Right renal pelvis (tissue), 4 donors: ENCODE measurements at places on chromosomes 4 and X.

DNA sequence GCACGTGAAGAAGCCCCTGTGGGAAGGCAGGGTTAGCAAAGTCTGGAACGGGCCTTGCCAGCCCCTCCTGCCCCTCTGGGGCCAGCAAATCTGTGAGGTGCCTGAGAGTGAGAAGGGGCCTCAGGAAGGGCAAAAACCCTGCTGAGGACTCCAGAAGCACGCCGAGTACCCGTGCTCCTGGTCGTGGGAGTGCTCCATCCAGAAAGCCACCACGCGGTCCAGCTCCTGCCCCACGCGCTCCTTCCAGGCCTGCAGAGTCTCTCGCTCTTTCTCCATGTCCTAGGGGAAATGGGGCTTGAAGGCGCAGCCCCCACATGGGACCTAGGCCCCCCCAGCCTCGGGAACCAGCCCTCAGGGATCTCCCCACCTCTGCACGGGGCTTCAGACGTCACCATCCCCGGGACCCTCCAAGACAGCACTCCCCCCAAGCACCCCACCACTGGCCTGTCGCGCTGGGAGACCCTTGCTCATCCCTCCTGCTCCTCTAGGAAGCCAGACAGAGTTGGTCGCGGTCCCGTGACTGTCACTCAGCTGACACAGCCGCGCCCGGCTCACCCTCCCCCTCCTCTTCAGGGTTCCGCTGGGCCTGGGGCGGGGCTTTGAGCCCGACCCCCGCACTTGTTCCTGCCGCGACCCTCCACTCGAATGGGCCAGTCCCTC is at the start of gene RENBP:
Gene RENBP, minus strand, starts transcription at position 504 of the 660 bp plus-strand sequence. Its CDS starts 33 bp downstream, at position 471.
- DNase-seq: no peak

DNA sequence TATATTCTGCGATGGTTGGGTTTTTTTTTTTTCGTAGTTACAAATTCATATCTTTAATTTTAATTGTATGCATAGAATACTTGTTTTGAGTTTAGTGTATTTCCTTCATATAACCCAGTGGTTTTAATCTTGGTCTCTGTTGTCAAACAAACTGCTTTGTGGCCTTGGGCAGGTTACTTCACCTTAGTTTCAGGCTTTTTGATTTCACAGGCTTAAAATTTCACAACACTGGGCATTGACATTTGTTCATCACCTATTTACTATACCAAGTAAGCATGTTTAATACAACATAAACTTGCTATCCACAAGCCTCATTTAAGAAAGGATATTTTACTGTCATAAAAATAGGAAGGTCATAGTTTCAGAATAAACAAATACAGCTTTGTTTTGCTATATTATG is 14.7 kb downstream of the RAPGEF2 start:
- DNase-seq: no peak

DNA sequence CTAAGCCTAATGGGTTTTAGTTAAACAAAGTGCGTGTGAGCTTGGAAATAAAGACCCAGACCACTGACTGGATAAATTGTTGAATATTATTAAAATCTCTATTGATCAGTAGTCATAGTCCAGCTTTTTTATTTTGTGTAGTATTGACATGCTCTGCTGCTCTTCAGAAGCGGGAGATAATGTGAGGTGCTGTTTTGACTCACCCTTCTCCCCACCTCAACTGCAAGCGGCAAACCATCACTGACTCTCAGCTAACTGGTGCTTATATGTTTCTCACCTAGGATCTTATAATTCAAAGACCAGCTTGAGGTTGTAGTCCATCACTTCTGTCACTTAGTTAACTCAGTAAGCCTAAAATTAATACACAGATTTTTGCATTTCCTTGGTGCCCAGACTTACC is 72.2 kb downstream of the COMMD8 start:
- no peak for DNase-seq

DNA sequence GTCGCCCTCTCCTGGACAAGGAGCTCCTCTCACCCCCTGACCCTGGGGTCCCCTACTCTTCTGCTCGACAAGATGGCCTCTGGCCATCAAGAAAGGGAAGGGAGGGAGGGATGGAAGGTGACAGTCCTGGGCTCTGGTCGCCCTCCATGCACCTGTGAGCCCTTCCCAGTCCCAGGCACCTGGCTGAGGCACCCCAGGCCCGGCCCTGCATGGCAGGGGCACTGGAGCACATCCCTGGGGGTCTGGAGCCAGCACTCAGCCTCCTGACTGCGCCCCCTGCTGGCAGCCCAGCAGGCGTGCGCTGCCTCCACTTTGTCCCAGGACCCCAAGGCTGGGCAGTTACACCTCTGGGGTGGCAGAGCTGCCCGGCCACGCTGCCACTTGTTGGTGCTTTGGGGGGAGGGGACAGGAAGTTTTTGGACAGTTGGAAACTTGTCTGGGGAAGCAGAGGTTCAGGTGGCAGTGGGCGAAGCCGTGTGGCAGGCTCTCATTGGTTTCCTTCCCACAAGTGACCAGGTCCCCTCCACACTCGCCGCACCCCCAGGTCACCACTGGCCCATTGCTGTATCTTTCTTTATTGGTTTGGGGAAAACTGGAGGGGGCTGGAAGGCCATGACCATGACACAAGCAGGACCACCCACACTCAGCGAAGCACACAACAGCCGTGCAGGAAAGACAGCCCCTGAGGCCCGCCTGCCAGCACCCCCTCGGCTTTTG is 4.3 kb downstream of the PNCK start:
- DNase-seq: no peak

DNA sequence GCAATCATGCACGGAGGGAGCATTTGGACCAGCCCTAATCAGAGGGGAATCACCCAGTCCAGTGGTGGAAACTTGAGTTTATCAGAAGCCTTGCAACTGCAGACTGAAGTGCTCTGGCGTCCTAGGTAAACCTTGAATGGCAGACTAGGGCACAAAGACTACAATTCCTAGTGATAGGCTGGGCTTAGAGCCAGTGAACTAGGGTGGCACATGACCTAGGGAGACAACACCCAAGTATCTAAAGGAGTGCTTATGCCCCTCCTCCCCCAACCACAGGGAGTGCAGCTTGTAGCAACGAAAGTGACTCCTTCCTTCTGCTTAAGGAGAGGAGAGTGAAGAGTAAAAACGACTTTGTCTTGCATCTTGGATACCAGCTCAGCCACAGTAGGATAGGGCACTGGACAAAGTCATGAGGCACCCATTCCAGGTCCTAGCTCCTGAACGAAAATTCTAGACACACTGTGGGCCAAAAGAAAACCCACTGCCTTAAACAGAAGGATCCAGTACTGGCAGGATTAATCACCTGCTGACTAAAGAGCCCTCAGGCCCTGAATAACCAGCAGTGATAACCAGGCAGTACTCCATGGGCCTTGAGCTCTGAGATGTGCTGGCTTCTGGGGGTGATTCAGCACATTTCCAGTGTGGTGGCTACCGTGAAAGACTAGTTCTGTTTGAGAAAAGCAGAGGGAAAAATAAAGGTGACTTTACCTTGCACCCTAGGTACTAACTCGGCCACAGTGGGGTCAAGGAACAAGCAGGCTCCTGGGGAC is 58.7 kb upstream of the STARD8 start:
- no peak for DNase-seq
